ENCODE measurements at places on chromosomes 5 and 9. TPM values are rescaled to one million over a fixed set of nuclear protein-coding genes. Genes with fewer than 3 reads are reported as not detected.

The CAPSL gene
- total RNA-seq = 1.8 TPM

The ARL14EPL gene
- not detected for total RNA-seq

The VLDLR gene
- total RNA-seq = 7.7 TPM

The WDR38 gene
- total RNA-seq = not detected

The TRIM14 gene
- 55.0 TPM for total RNA-seq

The IL13 gene
- total RNA-seq = 0.49 TPM

The NME5 gene
- total RNA-seq = not detected

The RETREG1 gene
- total RNA-seq = 20.0 TPM
